ENCODE measurements at places on chromosomes 5 and 9.

- no peak for DNase-seq
These were observed 5.5 kb downstream of the OR1Q1 start for GRCh38 chr9:122619996-122620395.

DNA sequence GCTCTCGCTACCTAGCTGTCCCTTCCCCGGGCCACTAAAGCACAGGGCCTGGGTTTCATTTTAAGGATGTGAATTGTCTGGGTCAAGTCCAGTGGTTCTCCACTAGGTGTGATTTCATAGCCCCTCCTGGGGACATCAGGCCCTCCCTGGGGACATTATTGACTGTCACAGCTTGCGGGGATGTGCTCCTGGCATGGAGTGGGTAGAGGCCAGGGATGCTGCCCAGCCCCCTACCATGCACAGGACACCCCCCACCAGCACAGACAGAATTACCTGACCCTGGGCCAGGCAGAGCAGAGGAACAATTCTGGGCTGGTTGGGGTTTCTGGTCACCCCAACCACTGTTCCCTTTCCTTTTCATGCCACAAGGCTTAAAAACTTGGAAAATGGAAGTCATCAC is 4.1 kb downstream of the FAM78A start:
- DNase-seq = no peak

DNA sequence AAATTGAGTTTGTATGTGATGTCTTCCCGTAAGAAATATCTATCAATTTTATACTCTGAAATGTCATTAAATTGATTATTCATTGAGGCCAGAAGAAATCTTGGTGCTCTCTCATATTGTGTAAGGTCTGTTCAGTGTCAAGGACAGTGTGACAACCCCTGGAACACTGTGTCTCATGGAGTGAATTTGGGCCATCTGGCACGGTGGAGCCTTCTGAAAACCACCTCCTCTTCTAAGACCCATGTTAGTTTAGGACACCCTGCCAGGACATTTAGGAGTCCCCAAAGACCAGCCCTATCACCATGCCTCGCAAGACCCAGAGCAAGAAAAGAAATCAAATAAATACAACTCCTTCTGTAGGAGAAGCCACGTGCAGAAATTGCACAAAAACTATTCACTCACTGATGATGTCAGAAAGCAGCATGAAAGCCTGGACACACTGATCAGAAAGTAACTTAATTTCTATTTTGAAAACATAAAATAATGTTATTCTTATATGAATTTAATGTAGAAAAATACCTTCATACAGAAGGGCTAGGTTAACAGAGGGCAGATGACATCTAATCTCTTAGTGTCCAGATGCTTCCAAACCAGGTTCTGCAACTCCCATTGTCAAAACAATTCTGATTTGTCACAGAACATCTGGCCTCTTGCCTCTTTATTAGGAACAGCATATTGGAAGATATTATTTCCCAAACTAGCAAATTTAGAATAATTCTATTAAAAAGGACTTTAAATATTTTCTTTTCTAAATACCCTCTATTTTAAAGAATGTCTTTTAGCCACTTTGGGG is 298.8 kb downstream of the NR2F1-AS1 start:
- no peak for DNase-seq

DNA sequence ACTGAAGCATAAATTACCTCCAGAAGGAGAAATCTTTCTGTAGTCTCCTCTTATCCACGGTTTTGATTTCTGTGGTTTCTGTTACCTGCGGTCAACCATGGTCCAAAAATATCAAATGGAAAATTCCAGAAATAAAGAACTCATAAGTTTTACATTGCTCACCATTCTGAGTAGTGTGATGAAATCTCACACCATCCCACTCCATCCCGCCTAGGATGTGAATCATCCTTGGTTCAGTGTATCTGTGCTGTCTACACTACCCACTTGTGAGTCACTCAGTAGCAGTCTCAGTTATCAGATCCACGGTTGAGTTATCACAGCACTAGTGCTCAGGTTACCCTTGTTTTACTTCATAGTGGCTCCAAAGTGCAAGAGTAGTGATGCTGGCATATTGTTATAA is 371.2 kb downstream of the NFIB start:
- DNase-seq = no peak

DNA sequence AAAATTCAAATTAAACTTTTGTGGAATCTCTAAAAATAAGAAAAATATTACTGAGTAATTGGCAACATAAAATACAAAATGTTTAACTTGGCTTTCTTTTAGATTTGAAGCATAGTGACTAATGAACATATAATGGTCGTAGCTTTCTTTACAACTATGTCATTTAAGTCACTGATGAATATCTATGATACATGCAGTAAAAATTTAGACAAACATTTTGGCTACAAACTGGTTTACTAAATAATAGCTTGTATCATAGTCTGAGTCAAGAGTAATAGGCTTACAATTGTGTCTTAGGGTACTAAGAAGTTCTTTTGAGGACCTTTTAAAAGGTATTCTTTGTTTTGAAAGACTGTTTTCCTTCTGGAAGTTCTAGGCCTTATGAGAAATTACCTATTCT is 2.0 kb upstream of the APC start:
- DNase-seq = no peak

- DNase-seq = no peak
These were observed 105.0 kb downstream of the PLPP1 start for GRCh38 chr5:55429613-55430253.

DNA sequence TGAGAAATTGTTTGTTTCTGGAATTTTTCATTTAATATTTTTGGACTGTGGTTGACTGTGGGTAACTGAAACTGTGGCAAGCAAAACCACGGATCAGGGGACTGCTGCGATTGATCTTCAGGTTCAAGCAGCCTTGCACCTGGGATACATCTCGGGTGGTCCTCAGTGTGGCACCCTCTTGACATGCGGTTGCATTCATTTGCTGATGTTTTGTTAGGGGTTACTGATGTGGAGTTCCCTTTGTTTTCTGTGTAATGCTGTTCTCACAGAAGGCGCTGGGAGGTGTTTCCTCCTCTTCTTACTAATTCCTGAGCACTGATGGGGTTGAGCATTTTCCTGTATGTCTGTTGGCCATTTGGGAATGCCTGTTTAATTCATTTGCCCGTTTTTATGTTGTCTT is 60.4 kb downstream of the EHMT1 start:
- no peak for DNase-seq

DNA sequence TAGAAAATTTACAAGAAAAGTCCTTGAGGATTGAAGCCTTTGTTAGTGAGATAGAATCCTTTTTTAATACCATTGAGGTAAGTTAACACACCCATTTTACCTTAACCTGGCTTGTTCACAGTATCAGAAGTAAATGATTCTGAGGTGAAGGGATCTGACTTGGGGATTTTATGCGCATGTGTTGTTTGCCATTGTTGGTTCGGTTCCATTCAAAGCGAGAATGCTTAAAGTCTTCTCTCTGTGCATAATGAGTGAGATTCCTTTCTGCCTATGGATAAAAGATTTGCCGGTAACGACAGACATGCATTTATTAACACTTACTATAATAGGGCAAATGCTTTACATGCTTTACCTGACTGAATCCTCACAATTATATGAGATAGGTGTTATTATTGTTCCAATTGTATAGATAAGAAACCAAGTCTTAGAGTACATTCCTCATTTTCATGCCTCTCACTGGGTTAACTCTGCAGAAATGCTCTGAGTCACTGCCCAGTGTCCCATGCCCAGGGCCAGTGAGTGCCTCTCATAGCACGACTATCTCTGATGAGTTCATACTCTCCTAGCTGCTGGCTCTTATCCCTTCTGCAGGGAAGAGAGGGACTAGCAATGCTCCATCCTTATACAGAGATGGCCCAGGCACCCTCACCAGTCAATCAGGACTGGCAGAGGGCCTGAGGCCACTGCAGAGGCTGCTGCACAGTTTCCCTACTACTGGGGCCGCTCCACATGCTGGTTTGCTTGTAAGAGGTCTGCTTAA is 54.4 kb downstream of the CMYA5 start:
- no peak for DNase-seq

- DNase-seq = no peak
These were observed 99.3 kb downstream of the ANXA2R start for GRCh38 chr5:42940853-42941252.

- DNase-seq = no peak
These were observed 50.2 kb upstream of the ACTBL2 start for GRCh38 chr5:57532513-57533497.

DNA sequence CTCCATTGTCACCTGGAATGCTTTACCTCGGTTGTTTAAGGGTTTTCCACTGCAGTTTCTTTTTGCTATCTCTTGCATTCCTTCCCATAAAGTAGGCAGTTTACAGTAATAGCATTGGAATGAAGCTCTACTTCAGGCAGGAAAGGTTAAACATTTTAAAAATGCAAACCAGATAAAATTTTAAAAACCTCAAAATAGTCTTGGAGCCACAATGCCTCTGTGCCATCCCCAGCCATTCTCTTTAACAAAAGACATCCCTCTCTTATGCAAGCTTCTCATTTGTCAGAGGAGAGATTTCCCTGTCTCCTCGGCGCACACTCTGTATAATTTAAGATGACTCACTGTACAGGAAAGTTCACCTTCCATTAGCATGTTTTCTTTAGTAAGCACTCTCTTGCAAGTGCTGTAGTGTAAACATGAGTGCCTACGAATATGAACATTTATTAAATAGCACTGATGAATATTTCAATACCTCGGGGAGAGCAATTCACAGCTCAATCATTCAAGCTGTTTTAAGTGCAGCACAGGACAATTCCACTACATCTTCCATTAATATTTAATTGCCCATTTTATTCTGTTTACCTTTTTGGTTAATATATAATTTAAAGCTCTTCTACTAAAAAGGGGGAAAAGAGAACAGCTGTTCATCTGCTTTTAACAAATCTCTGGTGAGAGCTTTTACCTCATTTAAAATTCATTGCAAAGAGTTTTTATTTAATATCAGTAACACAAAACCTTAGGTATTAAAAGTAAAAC is 343.6 kb downstream of the SPATA31D1 start:
- no peak for DNase-seq

DNA sequence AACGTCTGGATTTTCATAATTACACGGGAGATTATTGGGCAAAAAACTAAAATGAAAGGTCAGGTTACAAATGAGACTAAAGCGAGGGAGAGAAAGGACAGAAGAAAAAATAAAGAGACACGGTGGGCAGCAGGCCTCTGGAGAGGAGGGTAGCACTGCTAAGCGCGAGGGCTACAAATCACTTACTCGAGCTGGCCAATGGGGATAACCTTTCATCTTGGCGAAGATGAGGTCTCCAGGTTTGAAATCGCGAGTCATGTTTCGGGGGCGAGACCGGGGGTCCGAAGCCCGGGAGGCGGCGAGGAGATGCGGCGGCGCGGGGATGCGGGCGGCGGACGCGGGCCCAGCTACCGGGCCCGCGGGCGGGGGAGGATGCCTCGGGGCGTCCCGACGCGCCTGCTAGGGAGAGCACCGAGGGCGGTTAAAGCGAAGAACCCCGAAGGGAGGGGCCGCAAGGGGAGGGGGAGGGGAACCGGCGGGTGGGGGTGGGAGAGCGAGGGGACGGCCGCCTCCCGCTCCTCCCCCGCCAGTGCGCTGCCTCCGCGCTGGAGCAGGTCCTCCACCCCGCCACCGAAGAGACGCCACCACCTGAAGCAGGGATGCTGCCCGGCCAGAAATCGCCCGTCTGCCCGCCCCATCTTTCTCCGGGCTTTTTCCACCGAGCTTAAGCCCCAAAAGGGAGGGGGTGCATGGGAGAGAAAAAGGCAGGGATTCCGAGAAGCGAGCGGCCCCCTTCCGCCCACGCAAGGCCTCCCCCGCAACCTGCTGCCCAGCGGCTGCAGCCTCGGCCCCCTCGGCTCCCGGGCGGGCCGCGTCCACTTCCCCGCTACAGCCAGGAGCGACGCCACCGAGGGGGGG is 610 bp downstream of the PSIP1 start:
- DNase-seq = peak; percentile 60

- DNase-seq = no peak
These were observed 183.3 kb upstream of the DMAC1 start for GRCh38 chr9:7982907-7983306.

DNA sequence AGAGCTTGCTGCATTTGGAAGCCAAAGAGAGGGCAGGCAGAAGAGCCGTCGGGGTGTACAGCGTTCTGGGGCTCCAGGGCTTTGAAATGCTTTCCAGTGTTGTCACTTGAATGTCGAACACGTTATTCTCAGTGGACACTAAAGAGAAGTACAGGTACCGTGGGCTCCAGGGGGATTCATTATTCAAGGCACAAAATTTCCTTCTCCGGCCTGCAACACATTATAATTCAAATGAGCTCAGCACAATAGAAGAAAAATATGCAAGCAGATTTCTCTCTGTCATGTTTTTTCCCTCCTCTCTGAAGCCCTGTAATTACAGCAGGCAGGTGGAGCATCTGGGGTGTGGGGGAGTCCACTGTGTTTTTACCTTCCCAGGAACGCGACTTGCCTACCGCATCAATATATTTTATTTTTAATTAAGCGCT is 293.1 kb downstream of the ZSWIM6 start:
- no peak for DNase-seq

DNA sequence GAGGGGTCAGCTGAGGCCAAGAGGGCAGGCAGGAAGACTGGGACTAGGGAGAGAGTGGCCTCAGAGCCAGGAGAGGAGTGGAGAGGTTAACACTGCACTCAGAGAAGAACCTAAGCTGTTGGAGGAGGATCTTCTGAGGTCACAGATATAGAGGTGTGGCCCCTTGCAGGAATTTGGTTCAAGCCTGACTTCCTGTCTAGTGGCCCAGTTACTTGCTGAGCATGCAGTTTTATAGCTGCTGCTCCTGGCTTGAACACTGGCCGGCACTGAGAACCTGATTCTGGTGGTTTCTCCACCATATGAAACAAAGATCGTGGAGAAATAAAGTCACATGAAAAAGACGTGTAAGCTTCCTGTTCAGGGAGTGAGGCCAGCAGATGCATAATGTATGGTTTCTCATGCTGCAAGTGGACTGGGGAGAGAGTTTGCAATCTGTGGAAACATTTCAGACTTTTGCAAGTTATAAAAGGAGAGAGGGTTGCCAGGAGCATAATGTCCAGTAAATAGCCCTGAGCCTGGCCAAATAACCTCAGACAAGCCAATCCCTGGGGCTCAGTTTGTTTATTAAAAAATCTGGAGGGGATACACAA is 82.6 kb downstream of the GALNT10 start:
- peak; percentile 22 for DNase-seq

- peak; percentile 18 for DNase-seq
These were observed 33.5 kb downstream of the ELL2 start for GRCh38 chr5:95927927-95928723.

GRCh38 chr5:35089334-35090314 is 41.9 kb upstream of the AGXT2 start:
- peak; percentile 45 for DNase-seq

- DNase-seq = no peak
These were observed 203.4 kb upstream of the ZNF608 start for GRCh38 chr5:124949862-124950261.

GRCh38 chr5:122723606-122724352 is 51.1 kb upstream of the SNX2 start:
- DNase-seq = no peak

GRCh38 chr5:174315871-174316270 is 270.4 kb downstream of the NSG2 start:
- DNase-seq = no peak

All from CD4-positive, alpha-beta T cell treated with Interleukin-2 at 100 ng/mL for 4 hours (primary cell).